Stimulated activated CD4-positive, alpha-beta T cell treated with anti-CD3 and anti-CD28 coated beads, Interleukin-15, amount 100 ng/mL, for 24 hours (primary cell): ENCODE measurements at places on chromosomes 5 and 9.

GRCh38 chr9:96448546-96449170 lies 1.3 kb upstream of the HABP4 start:
- no peak for DNase-seq

DNA sequence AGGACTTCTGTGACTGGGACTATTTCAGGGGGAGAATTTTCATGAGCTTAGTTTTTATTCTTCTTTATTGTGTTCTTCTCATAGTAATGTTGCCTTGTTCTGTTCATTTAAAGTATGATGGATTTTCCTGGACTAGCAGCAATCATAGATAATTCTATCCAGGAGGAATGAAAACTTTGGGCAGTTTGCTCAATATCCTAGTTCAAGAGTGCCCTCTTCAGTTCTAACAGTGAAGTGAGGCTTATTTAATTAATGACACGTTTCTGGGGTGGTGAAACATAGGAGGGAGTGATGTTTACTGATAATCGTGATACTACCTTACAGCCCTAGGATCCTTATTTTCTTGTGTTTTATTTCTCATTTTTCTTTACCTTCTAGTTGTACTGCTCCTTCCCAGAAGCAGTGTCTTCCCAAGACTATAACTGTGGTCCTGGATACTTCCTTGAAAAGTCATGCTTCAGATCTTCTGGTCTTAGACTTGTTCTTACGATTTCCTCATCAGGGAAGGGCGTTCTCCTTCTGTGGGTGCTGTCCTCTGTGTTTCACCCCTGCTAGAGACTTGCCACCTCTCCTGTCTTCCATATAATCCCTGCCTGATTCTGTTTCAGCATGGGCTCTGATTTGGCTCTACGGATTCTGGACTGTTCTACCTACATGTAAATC lies 57.4 kb downstream of the CFAP95 start:
- no peak for DNase-seq

DNA sequence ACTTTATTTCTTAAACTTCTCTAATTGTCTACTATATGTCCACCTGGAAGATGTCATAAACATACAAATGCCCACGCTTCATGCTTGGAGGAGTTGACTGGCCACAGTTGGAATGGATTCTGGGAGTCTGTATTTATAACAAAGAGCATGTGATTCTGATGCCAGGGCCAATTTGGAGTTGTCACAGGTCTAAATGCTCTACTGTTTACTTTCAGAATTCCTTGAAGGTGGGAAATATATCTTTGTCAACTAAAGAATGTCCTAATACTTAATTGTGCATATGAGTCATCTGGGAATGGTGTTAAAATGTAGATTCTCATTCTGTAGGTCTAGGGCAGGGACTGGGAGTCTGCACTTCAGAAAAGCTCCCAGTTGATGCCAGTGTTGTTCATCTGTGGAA lies 196.1 kb downstream of the ANXA1 start:
- DNase-seq, result no peak

DNA sequence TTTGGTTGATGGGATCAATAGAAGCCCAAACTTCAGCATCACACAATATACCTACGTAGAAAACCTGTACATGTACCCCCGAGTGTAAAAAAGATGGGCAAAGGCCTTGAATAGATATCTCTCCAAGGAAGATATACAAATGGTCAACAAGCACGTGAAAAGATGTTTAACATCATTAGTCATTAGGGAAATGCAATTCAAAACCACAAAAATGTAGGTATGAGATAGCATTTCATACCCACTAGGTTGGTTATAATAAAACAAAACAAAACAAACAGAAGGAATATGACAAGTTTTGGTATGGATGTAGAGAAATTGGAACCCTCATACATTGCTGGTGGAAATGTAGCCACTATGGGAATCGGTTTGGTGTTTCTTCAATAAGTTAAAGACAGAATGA lies 33.1 kb upstream of the PPARGC1B start:
- no peak for DNase-seq

- DNase-seq, result no peak
Observed at GRCh38 chr5:180296771-180297170, 4.9 kb upstream of the MAPK9 start.

DNA sequence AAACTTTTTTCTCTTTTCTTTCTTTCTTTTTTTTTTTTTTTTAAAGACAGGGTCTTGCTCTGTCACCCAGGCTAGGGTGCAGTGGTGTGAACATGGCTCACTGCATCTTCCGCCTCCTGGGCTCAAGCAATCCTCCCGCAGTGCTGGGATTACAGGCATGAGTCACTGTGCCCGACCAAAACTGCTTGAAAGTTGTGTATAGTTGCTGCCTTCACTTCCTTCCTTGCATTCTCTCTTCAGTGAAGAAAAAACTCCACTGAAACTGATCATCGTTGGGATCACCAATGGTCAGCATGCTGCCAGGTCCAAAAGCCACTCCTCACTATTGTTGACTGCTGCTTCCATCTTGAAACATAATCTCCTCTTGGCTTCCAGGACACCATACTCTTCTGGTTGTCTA lies 66.6 kb upstream of the CTNNA1 start:
- no peak for DNase-seq

GRCh38 chr5:115626445-115626823 lies 598 bp upstream of the TMED7 start:
- no peak for DNase-seq

DNA sequence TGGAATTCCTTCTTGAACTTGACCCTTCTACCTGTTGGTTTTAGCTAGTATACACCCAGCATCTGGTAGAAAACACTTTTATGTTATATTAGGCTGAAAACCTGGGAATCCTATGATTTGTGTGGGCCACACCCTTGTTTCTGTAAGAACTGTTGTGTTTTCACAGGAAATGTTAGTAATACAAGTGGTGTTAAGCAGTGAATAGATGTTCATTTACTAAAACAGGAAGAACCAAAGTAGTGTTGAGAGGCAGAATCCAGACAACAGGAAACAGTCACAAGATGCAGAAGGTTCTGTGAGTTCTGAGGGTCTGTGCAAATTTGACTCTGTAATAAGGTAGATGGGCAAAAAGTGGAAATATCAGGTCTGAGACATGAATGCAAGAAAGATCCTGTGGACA lies 73.0 kb upstream of the RAI14 start:
- no peak for DNase-seq

GRCh38 chr9:110659891-110660541 lies 8.6 kb upstream of the MUSK start:
- DNase-seq, result no peak

DNA sequence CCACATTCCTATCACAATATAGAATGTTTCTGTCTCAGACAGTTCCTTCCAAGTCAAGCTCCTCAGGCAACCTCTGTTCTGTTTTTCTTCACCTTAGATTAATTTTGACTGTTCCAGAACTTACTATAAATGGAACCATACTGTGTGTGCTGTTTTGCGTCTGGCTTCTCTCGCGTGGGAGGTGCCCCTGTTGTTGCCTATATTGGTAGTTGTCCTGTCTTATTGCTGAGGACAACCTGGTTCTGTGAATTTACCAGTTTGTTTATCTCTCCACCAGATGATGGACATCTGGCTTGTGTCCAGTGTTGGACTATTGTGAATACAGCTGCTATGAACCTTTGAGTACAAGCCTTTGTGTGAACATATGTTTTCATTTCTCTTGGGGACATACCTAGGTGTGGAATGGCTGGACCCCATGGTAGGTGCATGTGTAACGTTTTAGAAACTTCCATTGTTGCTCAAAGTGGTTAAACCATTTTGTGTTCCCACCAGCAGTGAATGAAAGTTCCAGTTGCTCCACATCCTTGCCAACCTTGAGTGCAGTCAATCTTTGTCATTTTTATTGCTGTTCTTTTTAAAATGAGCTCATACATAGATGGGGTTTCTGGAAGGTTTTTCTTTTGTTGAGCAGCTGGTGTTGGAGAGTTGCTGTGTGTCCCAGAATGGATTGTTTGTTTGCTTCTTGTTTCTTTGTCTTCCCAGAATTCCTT lies 18.1 kb downstream of the HMCN2 start:
- DNase-seq, result no peak

GRCh38 chr5:128534726-128535125 lies 3.3 kb downstream of the FBN2 start:
- DNase-seq, result no peak

- no peak for DNase-seq
Observed at GRCh38 chr9:119483153-119483552, 113.9 kb upstream of the BRINP1 start.

GRCh38 chr5:35921930-35922329 lies 16.5 kb downstream of the CAPSL start:
- DNase-seq, result no peak

GRCh38 chr5:170151097-170151831 lies 45.6 kb downstream of the FOXI1 start:
- DNase-seq, result no peak

DNA sequence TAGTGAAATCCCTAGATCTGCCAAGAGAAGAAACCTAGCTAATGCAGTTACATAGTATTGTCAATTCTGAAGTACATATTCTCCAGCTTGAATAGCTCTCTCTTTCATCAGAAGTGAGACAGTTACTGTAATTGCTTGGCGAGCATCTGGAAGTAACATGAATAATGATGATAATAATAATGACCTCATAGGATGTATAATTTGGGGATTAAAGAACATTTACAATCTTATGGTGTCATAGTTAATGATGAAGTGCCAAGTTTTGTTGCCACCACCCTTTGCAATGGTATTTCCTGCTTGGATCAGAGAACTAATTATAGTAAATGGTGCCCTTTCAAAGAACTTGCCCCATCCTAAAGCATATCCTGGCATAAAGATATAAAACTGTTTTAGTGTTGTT lies 201.4 kb downstream of the ADAMTSL1 start:
- no peak for DNase-seq

DNA sequence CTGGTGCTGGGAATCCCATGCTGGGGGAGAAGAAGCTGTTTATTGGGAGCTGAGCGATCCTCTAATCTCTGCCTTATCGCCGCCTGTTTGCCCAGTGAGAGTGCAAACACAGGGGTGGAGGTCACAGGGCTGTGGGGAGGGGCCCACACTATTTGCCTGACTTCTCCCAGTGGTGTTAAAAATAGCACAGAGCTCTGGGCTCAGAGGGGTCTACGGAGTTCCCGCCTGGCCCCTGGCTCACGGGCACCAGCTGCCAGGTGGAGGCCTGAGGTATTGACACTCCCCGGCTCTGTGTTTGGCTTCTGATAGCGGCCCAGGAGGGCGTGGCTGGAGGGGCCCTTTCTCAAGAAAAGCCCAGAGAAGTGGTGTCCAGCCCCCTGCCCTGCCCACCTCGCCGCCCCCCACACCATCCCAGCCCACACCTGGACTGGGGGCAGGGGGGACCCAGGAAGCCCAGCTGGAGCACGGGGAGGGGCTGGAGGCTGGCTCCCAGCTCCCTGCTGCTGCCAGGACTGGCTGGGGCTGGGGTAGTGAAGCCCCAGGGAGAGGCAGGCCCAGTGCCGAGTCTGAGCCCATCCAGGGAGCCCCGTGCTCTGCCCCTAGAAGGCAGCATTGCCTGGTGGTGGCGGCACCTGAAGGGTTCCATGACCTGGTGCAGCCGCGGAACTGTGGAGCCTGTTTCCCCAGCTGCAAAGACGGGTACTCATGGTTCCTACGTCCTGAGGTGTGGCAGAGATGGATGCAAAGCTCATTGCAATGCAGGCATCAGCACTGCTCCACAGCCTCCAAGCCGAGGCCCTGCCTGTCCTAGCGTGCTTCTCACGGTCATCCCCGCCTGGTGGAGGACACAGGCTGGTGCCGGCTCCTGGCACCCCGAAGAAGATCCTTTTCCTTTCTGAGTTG lies 35.7 kb upstream of the EGFL7 start:
- DNase-seq, result no peak

DNA sequence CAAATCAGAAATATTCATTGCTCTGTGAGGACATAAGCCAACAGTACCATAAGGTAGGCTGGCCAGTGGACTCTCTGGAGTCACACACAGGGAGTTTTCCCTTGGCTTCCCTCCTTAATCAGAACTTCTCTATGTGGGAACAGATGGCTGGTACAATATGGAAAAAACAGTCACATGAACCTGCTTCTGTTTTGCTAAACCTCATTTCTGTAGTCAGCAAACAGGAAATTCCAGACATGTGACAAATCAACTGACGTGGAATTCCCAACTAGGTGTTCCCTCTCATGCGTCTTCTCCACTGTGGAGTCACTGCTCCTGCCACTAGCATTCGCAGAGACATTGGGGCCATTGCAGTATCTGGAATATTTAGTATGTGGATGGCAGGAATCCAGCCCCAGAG lies 617.6 kb downstream of the KIF4B start:
- DNase-seq, result no peak

DNA sequence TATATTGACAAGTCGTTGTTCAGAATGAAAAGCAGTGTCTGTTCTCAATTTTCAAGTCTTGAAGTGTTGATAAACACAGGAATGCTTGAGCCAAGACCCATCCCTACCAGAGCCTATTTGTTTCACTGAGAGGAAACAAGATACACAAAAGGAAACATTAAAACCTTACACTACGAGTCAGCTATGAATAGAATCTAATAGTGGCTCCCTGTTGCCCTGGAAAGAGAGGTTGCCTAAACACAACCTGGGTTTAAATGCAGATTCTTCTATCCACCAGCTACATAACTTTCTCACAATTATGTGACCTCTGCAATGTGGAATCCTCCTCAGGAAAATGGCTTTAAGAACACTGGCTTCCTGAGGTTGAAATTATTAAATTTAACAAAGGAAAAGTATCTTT lies 29.1 kb upstream of the BNC2 start:
- no peak for DNase-seq

- no peak for DNase-seq
Observed at GRCh38 chr5:17005107-17005828, 69.2 kb upstream of the MYO10 start.

- peak; percentile 27 for DNase-seq
Observed at GRCh38 chr9:16030528-16031185, 477.8 kb downstream of the CCDC171 start.

GRCh38 chr5:9780501-9780900 lies 150.3 kb upstream of the TAS2R1 start:
- no peak for DNase-seq

DNA sequence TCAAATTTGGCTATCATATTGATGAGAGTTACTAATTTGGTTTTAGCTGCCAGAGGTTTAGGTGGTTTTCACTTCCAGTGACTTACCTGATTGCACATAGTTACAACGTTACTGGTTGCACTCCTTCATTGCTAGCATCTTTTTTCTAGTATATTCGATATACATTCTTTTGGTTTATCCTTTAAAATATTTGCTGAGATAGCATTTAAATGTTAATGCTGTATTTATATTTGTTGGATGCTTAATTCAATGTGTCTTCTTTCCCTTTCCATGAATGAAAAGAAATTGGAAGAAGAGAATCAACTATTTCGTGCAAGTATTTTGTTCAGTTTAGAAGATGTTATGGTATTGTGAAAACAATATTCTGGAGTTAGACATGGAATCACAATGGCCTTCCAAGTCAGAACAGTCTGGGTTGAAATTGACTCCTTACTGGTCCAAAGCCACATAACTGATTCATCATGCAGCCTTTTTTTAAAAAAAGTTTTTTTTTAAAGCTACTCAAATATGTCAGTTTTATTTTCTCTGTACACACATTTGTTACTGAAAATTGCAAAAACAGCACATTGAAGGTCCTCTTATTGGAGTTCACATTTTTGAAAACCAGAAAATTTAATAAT lies 2.2 kb downstream of the SPIN1 start:
- DNase-seq, result no peak
